ENCODE measurements at places on chromosomes 3 and 15.

DNA sequence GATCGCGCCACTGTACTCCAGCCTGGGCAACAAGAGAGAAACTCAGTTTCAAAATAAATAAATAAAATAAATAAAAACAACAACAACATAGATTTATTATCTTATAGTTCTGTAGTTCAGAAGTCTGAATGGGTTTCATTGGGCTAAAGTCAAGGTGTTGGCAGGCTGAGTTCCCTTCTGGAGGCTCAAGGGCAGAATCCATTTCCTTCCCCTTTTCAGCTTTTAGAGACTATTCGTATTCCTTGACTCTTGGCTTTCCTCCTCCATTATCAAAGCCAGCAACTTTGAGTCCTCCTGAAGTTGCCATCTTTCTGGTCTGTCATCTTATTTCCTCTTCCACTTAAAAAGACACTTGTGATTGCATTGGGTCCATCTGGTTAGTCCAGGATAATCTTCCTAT lies 12.1 kb downstream of the BLM start:
- no peak for DNase-seq

GRCh38 chr3:54573858-54574257 lies 354.0 kb downstream of the LRTM1 start:
- DNase-seq: no peak

DNA sequence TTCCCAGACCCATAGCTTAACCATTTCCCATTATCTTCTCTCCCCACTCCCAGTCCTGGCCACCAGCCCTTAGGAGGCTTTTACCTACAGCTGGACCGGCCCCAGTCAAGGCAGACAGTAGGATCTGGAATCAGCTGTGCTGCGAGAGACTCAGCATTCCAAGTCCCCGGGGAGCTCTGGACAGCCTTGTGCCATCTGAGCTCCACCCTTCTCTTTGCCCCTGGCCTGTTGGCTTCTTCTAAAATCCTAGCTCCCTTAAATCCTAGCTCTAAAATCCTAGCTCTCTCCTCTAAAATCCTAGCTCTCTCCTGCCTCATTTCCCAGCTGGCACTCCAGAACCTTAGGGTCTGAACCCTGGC lies 21.3 kb downstream of the MEGF11 start:
- no peak for DNase-seq

GRCh38 chr3:17942856-17943255 lies 200.4 kb upstream of the TBC1D5 start:
- no peak for DNase-seq

DNA sequence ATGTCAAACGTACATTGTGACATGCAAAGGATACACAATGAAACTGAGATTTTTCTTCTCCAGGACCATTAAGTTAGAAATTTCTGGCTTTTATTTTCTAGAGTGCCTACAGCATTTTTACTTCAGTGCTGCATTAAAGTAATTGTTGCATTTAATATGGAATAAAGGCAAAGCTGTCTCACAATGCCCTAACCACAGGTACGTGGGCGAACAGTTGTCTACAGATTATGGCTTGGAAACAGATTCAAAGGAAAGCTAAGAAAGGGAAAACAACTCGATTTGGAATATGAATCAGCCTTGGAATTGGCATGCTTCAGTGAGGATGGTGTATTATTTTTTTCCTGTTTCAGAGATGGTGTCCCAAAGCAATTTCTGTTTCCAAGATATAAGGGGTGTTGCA lies 79.1 kb upstream of the TUSC7 start:
- no peak for DNase-seq

- peak; percentile 45 for DNase-seq
These were observed 83.8 kb upstream of the PPIB start for GRCh38 chr15:64246364-64247189.

GRCh38 chr3:45795882-45796765 lies at the start of gene SLC6A20:
Gene SLC6A20, minus strand, starts transcription at chr3:45796536. Its CDS starts 117 bp downstream, at chr3:45796419.
- no peak for DNase-seq

- DNase-seq: no peak
These were observed 38.9 kb upstream of the SSR3 start for GRCh38 chr3:156593814-156594213.

GRCh38 chr3:160287666-160288065 lies 62.4 kb downstream of the C3orf80 start:
- no peak for DNase-seq

GRCh38 chr15:73539212-73540128 lies 93.7 kb downstream of the NPTN start:
- no peak for DNase-seq

DNA sequence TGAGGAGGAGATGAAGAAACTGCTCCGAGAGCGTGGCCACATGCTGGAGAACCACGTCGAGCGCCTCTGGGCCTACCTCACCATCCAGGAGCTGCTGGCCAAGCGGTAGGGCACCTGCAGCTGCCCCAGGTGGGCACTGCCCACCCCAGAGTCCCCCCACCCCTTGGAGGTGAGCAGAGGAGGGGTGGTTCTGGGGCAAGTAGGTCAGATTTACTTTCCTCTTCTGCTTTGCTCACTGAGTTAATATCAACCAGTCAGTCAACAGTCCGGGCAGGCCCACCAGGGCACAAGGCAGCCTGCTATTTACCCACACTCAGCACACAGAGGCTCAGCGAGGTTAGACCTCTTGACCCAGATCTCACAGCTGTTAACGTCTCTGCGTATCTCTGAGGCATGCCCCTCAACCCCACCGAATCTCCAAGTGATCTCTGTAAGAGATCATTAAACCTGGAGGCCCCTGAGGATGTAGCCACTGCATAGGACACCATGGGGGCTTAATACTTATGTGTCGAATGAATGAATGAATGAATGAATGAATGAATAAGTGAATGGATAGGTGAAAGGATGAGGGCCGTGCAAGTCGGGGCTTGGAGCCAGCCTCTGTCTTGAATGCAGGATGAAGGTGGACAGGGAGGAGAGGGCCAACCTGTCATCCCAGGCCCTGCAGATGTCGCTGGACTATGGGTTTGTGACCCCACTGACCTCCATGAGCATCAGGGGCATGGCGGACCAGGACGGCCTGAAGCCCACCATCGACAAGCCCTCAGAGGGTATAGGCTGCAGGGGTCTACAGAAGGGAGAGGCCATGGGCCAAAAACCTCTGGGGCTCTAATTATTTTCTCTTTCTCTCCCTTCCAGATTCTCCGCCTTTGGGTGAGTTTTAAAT lies 8.0 kb upstream of the ITIH3 start:
- no peak for DNase-seq

DNA sequence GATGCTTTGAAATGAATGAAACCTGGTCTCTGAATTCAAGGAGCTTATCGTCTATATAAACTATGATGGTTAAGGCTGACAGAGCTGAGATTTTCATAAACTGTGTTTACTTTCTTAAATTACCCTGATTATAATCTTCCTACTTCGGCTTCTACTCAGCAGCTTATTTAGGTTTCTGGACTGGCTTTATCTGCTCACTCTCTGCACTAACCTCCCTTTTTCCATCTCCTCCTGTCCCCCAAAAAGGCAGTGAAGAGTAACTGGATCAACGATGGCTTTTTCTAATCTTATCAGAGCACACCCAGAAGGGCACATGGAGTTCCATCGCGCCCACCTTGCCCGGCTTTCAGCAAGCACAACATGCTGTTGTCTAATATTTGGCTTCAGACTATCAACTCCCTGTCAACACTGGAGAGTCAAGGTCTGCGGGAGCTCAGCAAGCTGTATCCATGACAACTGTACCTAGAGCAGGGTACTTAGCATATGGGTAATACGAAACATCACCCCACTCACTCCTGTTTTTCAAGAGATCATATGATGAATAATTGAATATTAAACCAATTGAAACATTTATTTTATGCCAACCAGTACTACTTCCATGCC lies 417.3 kb downstream of the GABRB3 start:
- DNase-seq: no peak

DNA sequence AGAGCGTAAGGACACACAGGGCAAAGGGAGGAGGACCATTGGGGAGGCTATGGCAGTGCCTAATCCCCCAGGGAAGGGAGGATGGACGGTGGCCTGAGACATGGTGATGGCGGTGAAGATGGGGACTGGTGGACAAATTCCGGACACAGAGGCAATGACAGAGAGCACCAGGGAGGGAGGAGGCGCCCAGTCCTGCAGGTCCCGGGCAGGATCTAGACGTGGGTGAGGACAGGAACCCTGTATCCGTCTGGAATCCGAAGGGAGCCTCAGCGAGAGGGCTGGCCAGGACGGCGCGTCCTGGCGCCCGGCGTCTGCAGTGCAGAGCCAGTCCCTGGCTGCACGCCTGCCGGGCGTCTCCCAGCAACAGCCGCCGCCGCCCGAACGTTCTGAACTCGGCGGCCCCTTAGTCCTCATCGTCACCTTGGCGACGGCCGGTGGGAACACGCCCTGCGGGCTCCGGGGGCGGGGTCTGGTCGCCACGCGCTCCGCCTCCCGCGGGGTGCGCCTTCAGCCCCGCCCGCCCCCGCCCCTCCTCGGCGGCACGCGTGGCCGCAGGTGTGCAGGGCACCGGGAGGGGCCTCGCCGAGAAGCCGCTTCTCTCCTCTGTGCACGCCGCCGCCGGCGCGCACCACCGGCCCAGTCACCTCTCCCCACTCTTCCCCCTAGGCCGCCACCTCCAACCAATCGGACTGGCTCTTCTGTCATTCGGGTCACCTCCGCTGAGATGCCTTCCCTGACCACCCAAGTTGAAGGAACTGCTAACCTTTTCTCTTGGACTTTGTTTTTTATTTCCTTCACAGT lies 11.6 kb downstream of the XIRP1 start:
- peak; percentile 78 for DNase-seq

DNA sequence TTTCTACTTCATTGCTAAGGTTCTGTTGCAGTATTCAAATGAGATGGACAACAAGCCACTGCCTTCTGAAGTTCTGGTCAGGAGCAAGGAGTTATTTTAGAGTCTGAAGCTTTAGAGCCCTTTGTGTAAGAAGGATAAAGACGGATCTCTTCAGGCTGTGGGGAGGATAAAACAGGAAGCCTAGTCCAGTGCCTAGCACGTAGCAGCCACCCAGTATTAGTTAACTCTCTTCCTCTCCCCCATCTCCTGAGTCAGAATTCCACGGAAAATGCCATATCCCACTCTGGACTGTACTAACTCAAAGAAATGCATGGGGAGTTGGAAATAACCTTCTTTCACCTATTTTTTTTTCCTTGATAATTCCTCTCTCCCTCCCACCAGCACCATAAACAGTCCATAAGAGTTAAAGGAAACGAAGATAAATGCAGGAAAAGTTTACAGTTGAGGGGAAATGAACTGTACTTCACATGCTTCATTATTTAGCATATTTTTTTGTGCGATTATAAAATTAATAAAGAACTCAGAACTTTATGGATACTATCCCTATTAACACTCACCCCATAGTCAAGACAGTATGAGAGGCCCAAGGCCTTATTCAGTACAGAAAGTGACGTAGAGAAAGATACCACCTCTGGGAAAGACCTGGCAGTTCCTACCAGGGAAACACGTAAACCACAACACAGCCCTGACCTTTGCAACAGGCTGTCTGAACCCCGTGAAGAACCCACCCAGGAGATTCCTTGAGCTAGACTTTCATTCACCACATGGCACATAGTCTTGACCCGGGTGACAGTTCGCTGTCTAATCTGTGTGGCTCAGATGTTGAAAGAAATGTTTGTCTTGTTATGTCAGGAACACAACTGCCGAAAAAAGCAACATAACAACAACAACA lies 9.2 kb downstream of the IGF2BP2 start:
- no peak for DNase-seq

GRCh38 chr15:66369773-66370651 lies 13.5 kb upstream of the TIPIN start:
- DNase-seq: no peak

- DNase-seq: no peak
These were observed 277.1 kb downstream of the SUCLG2 start for GRCh38 chr3:67377299-67377698.

DNA sequence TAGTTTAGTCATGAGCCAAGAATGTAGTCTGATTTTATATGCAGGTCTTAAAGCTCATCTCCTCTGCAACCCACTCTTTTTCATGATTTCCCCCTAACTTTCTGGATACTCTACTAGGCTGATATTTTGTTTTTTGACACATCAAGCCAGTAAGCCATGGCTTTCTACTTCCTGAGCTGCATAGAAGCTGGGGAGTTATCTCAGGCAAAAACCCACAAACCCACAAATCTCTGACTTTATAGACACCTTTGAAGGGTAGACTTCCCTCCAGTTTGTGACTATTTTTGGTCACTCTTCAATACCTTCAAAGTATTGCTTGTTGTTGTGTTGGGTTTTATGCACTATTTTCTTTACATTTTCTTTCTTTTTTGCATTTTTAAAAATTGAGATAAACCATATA lies 28.6 kb downstream of the TMEM202 start:
- DNase-seq: no peak

DNA sequence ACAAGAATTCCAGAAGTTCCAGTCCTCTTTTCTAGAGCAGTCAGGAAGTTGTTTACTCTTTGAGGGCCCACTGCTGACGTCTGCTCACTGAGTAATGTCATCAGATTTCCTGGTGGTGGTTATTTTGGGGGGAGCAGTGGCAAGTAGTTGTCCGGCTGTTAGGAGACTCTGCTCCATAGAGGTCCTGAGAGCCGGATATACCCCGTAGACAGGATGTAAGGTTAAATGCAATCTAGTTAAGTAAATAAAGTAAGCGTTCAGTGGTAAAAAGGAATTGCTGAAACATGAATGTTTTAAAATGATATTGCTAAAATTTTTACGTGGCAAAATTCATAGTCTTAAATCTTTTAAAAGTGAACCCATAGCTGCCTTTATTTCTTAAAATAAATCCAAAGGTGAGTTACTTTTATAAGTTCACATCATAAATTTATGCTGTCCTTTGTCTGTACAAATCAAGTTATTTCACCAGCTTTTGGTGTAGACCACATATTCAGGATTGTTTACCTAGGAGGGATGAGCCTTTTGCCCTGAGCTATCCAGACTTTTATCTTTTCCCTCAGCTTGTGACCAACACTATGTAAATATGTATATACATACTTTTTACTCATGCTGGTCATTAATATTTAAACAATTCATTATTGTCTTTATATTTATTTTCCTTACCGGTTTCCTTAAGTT lies 65.8 kb downstream of the PDE8A start:
- DNase-seq: peak; percentile 49

DNA sequence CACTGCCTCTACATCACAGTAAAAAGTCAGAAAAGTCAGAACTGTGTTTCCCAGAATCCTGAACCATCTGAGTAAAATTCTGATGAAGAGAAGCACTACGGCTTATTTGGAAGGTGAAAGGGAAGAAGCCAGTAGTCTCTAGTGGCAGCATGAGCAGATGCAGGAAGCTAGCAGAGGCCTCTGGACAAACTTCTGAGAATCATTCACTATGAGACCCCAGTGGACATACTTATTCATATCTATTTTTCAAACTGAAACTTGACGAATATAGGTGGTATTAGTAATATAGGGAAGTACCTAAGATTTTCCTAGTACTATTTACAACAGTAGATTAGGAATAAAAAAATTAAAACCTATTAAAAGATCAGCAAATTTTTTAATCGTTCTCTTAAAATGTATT lies 272.8 kb upstream of the TTC14 start:
- DNase-seq: no peak

GRCh38 chr15:82045179-82045891 lies 483 bp downstream of the MEX3B start:
- DNase-seq: no peak

GRCh38 chr3:2001306-2002108 lies 97.2 kb upstream of the CNTN4 start:
- DNase-seq: no peak

- no peak for DNase-seq
These were observed 8.4 kb downstream of the TMEM43 start for GRCh38 chr3:14133188-14133800.

Data from fibroblast of the conjunctiva (primary cell).